ENCODE measurements at places on chromosomes 16 and 17.
A peak's percentile ranks its signal among the peaks of the same experiment; 100 is the strongest.

- DNase-seq: no peak
Measured at GRCh38 chr17:59284317-59284716, 47.1 kb upstream of the YPEL2 start.

GRCh38 chr17:82687871-82688270 is 10.6 kb downstream of the RAB40B start:
- no peak for DNase-seq

DNA sequence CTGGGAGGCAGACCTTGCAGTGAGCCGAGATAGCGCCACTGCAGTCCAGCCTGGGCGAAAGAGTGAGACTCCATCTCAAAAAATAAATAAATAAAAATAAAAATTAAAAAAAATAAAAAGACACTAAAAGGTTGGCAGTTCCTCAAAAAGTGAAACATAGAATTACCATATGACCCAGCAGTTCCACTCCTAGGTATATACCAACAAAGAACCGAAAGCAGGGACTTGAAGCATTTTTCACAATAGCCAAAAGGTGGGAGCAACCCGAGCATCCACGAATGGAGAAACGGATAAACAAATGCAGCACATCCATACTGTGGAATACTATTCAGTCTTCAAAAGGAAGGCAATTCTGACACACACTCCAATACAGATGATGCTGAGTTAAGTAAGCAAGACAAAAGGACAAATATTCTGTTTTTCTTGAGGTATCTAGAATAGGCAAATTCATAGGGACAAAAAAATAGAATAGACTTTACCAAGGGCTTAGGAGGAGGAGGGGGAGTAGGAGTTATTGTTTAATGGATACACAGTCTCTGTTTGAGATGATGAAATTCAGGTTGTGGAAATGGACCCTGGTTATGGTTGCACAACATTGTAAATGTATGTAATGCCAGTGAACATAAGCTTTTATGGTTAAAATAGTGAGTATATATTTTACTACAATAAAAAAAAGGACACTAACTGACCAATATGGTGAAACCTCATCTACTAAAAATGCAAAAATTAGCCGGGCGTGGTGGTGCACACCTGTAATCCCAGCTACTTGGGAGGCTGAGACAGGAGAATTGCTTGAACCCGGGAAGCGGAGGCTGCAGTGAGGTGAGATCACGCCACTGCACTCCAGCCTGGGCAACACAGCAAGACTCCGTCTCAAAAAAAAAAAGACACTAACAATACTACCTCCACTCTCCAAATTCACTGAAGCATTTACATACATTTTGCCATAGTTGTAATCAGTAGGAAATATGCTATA is 27.0 kb upstream of the SLC35B1 start:
- DNase-seq: no peak

- DNase-seq: no peak
Measured at GRCh38 chr16:66996324-66996982, 8.1 kb downstream of the CES4A start.

DNA sequence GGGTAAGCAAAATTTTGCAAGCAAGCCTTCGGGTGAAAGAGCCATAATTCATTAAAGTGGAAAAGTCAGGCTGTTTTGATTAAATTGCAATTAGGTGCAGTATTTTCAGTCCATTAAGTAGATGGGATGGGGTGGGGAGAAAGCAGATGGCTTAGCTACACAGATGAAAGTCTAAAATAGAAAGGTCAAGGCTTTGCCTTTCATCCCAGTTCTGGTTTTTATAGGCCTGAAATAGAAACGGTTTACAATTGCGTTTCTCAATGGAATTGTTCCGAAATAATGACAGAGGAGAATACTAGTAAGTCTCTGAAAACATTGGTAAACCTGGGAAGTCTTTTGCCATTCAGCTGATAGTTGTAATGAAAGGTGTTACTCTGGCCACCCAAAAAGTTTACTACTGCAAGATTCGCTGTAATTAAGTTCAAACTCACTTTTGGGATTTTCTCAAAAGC is 1.5 kb downstream of the PPM1E start:
- DNase-seq: no peak

GRCh38 chr16:28180655-28181460 is 30.9 kb downstream of the XPO6 start:
- no peak for DNase-seq

DNA sequence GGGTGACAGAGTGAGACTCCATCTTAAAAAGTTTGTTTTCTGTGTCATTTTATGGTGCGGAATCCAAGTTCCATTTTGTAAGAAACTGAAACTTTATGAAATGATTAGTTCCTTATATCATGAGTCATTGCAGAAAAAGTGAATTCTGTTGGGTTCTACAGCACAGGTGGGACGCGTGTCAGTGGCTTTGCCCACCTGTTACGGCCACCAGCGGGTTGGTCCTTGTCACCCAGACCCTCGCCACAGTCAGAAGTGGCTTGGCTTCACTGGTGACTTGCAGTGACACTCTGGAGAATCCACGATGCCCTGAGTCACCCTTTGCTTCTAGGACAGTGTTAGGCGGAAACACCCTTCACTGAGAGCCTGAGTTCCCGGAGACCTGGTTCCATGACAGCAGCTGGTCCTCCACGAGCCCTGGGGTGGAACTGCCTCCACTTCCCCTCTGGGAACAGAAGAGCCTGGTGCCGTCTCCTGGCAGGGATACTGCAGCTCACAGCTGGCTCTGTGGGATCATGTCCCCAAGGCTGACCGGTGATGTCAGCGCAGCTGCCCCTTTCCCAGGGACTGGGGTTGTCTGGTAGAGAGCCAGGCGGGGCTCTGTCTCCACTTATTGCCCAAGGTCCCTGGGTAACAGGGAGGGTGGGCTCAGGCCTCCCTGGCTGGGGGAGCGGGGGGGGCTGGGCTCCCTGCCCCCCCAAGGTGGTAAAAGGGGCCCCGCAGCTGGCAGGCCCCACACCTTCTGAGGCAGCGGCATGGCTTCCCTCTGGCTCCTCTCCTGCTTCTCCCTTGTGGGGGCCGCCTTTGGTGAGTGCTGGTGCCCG is at the start of gene CTRB1:
TSS of gene CTRB1 (plus strand) at position 733 of the 821 bp plus-strand sequence. CDS start at position 753, 20 bp downstream.
- DNase-seq: peak; percentile 14

DNA sequence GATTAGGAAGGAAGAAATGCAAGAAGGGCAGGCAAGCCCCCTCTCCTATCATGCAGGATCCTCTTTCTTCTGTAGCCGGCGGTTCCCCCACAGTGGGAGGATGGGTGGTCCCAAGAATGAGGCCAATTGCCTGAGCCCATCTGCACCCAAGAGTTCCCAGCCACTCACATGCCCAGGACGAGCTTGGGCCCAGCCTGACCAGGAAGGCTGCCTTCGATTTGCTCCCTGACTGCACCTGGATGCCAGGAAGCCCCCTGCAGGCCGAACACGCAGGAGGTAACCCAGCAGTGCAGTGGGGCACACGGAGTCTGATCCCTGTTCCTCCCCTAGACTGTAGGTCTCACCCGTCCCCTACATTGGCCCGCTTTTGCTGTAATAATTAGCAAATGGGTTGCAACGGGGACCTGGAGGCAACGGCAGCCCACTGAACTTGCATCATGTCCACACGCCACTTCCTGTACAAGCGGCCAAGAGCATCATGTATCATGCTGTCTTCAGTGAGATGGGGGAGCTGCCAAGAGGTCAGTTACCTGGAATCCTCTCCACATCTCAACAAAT is 67.5 kb downstream of the AMFR start:
- no peak for DNase-seq

- no peak for DNase-seq
Measured at GRCh38 chr17:61486135-61487120, 34.2 kb downstream of the TBX4 start.

DNA sequence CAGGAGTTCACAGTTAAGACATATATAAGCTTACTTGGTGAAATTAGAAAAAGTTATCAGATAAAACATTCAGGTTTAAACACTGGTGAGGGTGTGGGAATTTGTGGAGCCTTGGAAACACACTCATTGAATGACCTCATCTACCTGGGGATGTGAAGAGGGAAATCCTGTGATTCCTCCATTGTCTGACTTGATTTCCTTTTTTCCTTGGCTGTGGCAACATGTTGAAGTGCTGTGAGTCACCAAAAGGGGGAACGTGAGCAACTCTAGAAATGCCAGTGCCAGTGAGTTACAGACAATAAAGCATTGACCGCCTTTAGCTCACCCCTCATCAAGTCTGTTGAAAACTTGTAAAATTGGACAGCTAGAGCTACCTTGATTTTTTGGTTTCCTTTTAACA is 1.8 kb downstream of the HMOX2 start:
- DNase-seq: no peak

GRCh38 chr16:84459941-84460405 is 44.5 kb downstream of the MEAK7 start:
- no peak for DNase-seq

- no peak for DNase-seq
Measured at GRCh38 chr17:37888881-37889280, 35.3 kb upstream of the TBC1D3K start.

DNA sequence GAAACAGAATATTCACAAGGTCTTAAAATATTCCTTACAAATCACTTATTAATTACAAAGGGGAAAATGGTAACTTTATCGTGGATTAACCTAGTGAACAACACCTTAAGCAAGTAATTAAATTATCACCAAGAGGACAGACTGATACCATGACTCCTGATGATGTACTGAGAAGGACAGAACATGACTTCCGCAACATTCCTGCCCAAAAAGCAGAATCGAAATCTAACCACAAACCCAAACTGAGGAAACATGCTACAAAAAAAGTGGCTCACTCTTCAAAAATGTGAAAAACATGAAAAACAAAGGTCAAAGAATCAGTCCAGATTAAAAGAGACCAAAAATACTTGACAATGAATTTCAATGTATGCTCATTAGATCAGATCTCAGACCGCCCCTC is 151.5 kb downstream of the AATF start:
- DNase-seq: no peak

GRCh38 chr17:29197516-29198272 is 17.5 kb upstream of the MYO18A start:
- DNase-seq: no peak

DNA sequence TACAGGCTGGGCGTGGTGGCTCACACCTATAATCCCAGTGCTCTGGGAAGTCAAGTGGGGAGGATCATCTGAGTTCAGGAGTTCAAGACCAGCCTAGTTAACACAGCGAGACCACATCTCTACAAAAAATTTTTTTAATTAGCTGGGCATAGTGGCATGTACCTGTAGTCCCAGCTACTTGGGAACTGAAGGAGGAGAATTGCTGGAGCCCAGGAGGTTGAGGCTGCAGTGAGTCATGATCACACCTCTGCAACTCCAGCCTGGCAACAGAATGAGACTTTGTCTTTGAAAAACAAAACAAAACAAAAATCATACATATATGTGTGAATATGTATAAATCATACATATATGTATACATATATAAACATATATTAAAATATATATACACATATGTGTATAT is 54.1 kb upstream of the MARCHF10 start:
- no peak for DNase-seq

GRCh38 chr17:14959106-14959648 is 305.9 kb downstream of the PMP22 start:
- DNase-seq: no peak

DNA sequence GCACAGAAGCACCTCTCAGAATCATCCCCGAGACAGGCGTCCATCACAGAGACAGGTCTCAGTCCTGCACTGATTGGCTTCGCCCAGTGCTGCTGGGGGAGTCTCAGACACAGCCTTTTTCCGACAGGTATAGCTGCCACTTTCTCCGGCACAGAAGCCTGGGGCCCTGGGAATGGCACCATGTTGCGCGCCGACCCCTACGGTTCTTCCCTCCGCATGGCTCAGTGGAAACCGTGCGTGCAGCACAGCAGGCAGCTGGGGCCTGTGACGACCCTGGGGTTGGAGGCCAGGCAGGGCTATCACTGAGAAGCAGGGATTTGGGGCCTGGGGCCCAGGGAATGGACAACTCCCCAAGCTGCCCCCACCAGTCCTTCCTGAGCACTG is 29.7 kb upstream of the CDH15 start:
- DNase-seq: no peak

- no peak for DNase-seq
Measured at GRCh38 chr17:27566671-27567562, 64.1 kb upstream of the LGALS9 start.

GRCh38 chr16:31179219-31179746 is 656 bp upstream of the FUS start:
- no peak for DNase-seq

GRCh38 chr16:59330019-59330670 is 596.0 kb upstream of the GOT2 start:
- DNase-seq: no peak

GRCh38 chr16:3099732-3100499 is 822 bp upstream of the ZSCAN10 start:
- DNase-seq: peak; percentile 92

- DNase-seq: no peak
Measured at GRCh38 chr16:66298006-66298405, 68.5 kb upstream of the CDH5 start.

- DNase-seq: no peak
Measured at GRCh38 chr16:543301-544164, 16.0 kb downstream of the CAPN15 start.

DNA sequence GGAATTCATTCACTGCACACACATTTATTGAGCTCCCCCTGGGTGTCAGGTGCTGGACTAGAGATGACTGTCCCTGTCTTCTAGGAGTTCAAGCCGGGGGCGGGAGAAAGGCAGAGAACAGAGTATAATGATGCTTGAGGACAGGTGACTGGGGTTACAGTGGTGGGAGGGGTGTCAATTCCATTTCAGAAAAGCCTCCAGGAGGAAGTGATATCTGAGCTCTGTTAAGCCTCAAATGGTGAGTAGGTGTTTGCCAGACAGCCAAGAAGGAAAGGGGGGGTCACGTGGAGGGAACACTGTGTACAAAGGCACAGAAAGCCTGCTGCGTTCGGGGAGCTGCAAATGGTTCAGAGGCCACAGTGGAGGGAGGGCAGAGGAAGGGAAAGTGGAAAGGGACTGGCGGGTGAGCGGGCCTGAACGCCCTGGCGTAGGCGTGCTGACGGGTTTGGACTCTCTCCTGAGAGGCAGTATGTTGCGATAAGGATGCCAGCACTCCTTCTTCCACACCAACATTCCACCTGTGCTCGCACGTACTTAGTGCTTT is 9.7 kb upstream of the NXPH3 start:
- DNase-seq: peak; percentile 30

DNA sequence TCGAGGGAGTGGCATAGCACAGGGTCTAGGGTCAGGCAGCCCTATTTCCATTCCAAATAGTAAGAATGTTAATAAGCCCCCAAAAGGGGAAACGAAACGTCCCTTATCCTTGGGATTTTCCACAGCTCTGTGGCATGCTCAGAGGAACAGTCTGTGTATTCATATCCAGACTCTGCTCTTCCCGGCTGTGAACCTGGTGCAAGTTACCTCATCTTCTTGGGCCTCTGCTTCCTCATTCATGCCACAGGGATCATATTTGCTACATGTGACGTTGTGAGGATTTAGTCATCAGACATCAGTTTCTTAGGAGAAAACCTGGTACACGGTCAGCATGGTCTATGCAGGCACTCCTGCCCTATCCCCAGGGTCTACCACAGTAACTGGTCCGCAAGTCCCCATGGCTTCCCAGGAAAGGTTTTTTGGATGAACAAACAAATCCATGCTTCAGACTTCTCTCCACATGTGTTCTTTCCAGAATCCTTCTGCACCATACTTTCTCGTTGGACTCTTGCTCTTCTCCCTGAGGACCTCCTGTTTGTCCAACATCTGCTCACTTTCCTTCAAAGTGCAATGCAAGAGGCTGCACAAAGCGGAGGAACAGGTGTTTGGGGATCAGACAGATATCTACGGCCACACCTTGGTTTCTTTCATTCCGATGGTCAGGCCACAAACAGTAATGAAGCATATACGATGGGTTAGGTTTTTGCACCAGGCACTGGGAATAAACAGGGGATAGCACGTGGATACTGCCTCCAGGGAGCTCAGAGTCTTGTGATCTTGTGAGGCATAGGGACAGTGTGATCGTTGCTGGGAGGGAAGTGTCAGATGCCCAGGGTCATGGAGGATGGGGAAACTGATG is 17.7 kb downstream of the GLP2R start:
- DNase-seq: no peak
